ENCODE measurements at places on chromosomes 11 and 22.

DNA sequence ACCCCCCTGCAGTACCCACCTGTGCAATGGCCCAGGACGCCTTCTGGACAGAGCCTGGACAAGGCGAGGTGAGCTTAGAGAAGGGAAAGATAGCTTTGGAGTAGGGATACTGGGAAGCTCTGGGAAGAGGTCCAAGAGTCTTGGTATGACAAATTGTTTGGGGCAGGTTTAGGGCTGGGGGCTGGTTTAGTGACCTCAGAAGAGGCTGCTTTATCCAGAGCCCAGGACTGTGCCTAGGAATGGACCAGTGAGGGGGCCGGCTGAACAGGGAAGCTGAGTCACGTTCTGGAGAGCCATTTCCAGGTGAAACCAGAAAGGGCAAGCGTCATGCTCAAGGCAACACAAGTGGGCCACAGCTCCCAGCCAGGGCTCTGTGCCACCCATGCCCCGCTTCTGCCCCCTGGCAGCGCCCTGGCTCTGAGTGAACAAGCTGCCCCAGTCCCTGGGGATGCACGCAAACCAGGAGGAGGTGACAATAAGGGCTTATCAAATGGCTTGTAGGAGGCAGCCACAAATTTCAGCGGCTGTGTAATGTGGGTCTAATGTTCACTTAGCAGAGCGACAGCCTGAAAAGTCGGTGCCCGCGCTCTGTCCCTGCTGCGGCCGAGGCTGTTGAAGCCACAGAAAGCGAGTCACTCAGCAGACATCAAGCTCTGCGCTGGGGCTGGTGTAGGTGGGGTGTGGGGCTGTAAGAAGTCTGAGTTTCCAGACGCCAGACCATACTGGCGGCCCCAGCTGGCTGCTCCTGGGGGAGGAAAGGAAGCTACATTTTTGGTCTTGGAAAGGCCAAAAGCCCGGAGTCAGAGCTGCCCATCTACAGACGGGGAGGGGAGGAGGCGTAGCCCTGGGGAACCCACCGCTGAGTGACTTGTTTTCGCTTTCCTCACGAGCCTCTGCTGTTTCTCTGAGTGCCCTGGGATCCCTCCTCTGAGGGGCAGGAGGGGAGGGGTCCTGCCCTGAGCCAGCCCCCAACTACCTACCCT is 18.3 kb upstream of the SYT7 start:
- DNase-seq = no peak

DNA sequence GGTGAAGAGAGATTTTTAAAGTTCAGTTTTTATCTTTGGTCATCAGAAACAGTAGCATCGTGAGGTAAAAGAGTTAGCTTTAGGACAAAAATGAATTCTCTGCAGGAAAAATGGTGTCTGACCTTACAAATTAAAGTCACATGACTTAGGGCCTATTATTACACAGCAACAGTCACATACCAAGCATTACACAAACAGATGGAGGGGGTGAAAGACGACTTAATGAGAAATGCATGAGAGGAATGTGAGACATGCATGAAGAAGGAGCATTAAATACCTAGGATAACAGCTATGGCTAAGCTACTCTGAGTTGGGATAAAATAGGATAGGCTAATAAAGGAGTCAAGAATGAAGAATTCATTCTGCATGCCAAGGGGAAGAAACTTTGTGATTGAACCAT is 77.5 kb downstream of the BLID start:
- DNase-seq = no peak

DNA sequence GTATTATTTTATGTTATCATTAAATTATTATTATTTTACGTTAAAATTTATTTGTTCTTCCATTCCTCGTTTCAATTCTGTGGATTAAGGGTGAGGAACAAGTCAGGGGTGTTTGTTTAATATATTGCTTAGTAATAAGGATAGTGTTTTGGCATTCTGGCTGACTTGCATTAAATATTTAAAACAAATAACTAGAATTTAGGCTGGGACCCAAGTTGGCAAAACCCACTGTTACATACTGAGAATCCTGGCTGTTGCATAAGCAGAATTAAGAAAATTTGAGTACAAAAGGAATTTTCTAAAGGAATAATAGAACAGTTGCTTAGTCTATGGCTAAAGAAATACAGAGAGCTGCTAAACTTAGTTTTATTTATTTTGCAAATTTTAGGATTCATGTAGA is 196.4 kb downstream of the GUCY1A2 start:
- no peak for DNase-seq

- peak; percentile 88 for DNase-seq
These were observed 21.7 kb downstream of the SLC43A1 start for GRCh38 chr11:57493507-57494503.

- DNase-seq = no peak
These were observed 893 bp downstream of the SLC36A4 start for GRCh38 chr11:93196816-93197379.

Data from stimulated activated naive CD8-positive, alpha-beta T cell treated with anti-CD3 and anti-CD28 coated beads, Interleukin-15, amount 100 ng/mL, for 72 hours (primary cell).